ENCODE measurements at places on chromosomes 7 and 10.
A peak's percentile ranks its signal among the peaks of the same experiment; 100 is the strongest.

- peak; percentile 71 for DNase-seq
Observed at GRCh38 chr7:36487756-36488336, 98.2 kb downstream of the ANLN start.

GRCh38 chr10:64275001-64275400 is 753.8 kb downstream of the REEP3 start:
- no peak for DNase-seq

GRCh38 chr10:116444527-116445142 is 17.0 kb downstream of the PNLIPRP3 start:
- DNase-seq = peak; percentile 8

DNA sequence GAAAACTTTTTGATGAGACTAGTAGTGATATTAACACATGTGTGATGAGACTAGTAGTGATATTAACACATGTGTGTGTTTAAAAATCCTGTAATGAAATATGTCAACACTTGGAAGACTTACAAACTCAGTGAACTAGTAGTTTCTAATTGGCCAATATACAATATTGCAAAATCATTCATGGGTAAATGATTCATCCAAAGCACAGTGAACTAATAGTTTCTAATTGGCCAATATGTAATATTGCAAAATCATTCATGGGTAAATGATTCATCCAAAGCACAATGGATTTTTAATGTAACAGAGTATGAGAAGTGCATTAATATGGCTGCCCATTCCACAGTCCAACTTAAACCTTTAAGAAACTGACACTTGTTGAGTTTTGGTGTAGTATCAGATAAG is 77.8 kb downstream of the ATAD1 start:
- DNase-seq = no peak

DNA sequence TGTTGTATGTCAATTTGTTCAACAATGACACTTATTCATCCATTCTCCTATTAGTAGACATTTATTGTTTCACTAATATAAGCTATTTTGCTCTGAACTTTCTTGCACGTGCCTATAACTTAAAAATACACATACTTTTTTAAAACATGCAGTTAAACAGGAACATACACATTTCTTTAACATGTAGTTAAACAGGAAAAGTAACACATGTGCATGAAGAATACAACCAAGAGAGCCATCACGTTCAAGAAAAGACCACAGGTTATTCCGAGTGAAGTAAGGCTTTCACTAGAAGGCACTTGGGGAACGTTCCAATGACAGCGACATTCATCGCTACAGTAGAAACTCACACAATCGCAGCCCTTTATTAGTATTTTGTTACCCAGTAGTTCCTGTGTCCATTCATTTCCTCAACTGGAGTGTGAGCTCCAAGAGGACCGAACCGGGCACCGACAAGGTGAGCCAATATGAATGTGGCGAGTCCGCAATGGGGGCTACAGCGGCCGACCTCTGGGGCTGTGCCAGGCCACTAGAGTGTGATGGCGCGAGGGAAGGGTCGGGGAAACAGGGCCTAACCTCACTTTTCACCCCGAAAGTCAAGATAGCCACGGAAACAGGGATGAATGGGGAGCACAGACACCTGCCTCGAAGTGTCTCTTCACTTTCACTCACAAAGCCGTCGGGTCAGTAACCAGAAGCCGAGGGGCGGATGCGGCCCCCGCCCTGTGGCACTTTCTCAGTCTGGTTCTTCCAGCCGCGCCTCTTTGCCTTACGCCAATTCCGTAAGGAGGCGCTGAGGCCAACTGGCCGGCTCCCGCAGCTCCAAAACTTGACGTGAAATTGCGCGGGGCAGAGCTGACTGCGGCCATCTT is 775 bp upstream of the SEPTIN7 start:
- peak; percentile 88 for DNase-seq

DNA sequence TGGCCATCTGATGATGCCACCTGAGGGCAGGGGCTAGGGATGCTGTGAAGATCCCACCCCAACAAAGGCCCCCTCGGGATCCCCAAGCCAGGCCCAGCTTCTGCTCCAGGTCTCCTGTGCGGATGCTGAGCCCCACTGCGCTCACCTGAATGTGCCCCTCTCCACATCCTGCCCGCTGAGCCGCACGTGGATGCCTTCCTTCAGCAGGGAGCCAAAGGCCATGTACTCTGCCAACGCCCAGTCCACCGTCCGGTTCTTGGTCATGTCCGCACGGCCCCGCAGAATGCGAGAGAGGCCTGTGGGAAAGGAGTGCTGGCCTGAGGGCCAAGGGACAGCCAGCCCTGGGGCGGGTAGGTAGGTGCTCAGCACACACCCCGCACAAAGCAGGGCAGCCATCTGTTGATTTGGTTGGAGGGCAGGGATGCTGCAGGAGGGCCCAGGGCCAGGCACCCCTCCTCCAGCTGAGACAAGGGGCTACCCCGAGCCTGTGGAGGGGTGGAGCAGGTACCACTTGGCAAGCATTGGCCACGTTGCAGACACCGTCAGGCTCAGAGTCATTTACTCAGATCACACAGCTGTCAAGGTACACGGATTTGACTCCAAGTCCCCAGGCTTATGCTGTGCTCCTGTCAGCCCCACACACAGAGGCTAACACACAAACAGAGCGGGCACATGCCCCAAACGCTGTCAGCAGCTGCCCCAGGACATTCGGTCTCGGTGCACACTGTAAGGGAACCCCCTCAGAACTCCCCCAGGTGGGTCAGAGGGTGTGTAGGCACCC is 19.2 kb downstream of the OGDHL start:
- no peak for DNase-seq

GRCh38 chr10:17474595-17475323 is 20.4 kb upstream of the ST8SIA6 start:
- DNase-seq = peak; percentile 8

GRCh38 chr7:152858761-152859160 is 99.2 kb downstream of the ACTR3B start:
- no peak for DNase-seq

DNA sequence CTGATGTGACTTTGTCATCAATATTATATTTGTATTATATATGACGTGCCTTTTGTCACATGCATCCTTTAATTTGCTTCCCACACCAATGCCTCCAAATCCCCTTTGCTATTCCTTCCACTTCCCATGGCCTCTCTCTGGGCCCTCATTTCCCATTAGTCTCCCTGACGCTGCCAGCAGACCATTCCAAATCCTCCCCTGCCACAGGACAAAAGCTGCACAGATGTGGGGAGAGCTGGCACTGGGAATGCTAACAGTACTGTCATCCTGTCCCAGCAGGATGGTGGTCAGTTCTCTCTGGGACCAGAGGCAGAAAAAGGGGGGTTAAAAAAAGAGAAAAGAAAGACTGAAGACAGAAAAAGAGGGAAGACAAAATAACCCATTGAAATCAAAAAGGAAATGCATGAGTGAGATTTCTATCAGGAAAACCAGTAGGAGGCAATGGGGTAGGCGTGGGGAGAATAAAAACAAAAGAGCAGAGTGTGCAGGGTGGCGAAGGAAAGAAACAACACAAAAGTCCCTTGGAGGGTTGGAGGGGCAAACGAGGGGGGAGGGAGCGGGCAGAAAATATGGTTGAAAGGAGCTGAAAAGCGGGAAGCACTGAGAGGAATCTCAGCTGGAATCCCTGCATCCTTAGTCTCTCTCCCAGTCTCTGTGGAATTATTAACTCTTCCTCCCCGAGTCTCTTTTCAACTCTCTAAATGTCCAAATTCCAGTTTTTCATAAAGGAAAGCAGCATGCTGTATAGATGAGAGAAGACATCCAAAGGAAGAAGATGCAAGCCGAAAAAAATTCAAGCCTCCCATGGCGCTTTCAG is 59.2 kb upstream of the PTN start:
- DNase-seq = no peak

GRCh38 chr7:81736091-81736490 is 33.8 kb downstream of the HGF start:
- DNase-seq = no peak

- DNase-seq = peak; percentile 73
Observed at GRCh38 chr10:80462981-80463741, 9.1 kb downstream of the TSPAN14 start.

- peak; percentile 73 for DNase-seq
Observed at GRCh38 chr7:108016841-108017775, 14.1 kb upstream of the LAMB1 start.

DNA sequence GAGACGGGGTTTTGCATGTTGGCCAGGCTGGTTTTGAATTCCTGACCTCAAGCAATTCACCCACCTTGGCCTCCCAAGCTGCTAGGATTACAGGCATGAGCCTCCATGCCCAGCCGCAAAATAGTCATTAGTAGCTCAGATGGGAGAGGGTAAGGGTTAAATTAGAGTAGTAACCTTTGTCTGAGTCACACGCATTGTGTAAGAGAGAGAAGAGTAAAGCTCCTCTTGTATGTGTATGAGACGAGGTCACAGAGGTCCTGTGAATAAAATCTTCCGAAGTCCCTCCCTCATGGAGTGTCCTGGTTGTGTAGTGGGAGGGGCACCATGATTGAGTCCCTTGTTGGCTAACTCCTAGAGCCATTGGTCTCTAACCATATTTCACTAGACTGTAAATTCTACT is 85.2 kb upstream of the CDC14C start:
- DNase-seq = no peak

GRCh38 chr7:6623589-6624245 is 8.3 kb downstream of the ZNF853 start:
- DNase-seq = no peak

All from M059J (cell line).